Bladder microvascular endothelial cell (primary cell): ENCODE measurements at places on chromosomes 13 and 19. TPM values are rescaled to one million over a fixed set of nuclear protein-coding genes. Genes with fewer than 3 reads are reported as not detected.

The CEBPA gene
- under 0.01 and 0.31 TPM in 2 replicates for total RNA-seq

The TLE2 gene
- total RNA-seq = 13.4 and 32.9 TPM in 2 replicates

The ZNF443 gene
- 4.0 and 9.0 TPM in 2 replicates for total RNA-seq

The NKG7 gene
- total RNA-seq = not detected in 2 replicates

The MBD3L2 gene
- not detected in 2 replicates for total RNA-seq

The ACER1 gene
- total RNA-seq = not detected in 2 replicates

The SLITRK6 gene
- not detected in 2 replicates for total RNA-seq

The KIR3DL2 gene
- total RNA-seq = not detected in 2 replicates
